ENCODE measurements at places on chromosomes 16 and 17. TPM values are rescaled to one million over a fixed set of nuclear protein-coding genes. Genes with fewer than 3 reads are reported as not detected.
A peak's percentile ranks its signal among the peaks of the same experiment; 100 is the strongest.

DNA sequence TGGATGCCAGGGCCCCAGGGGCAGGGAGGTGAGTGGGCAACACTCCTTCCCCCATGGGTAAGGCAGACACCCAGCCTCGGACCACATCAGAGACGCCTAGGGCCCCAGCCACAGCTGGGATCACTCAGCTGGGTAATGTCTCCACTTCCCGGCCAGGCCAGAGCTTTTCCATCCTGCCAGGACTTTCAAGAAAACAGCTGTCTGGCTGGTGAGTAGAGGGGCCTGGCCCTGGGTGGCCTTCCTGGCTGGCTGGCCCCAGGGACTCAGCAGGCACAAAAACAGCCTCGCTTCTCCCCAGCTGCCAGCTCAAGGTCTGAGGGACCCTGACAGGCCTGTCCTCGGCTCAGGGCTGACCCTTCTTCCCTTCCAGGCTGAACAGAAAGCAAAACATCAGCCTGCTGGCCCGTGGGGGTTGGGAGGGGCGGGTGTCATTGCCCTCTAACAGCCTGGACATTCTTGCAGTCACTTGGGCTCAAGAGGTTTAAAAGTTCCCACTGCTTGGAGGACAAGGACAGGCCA is 45.3 kb upstream of the JPH3 start:
- peak; percentile 83 for DNase-seq

DNA sequence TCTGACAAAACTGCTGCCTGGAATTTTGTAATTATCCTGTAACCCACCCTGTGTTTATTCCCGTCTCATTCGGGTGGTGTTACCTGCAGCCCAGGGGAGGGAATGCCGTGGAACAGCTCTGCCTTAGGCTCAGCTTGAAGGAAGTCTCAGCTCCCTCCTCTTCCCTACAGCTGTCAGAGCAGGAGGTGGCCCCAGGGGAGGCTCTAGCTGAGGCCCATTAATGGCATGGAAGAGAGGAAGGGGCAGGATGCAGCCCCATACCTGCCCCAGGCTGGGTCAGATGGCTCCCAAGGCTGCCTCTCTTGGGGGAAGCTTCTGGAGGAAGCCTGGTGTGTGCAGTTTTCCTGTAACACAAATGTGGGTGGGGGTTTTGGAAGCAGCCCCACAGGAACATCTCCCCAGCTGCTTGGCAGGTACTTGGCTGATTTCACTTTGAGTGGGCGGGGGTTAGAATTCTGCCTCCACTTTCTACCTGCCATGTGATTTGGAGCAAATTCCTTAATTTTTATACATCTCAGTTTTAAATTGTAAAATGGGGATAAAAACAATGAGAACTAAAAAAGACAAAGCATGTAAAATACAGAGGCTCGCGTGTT is 103.9 kb downstream of the MGAT5B start:
- DNase-seq = no peak

GRCh38 chr17:7478276-7479212 is 887 bp downstream of the ZBTB4 start:
- DNase-seq = peak; percentile 79

DNA sequence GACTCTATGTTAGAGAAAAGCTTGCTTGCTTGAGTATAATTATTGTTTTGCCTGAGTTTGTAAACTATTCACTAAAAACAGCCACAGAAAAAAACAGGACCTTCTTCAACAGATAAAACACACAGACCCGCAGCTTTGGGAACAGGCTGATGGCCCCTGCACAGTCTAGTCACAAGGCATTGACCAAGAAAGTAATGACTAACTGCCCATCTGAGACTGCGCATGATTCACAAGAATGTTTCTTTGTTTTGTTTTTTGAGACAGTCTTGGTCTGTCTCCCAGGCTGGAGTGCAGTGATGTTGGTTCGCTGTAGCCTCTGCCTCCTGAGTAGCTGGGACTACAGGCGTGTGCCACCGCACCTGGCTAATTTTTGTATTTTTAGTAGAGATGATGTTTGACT is 2.8 kb upstream of the ZKSCAN2 start:
- DNase-seq = no peak

GRCh38 chr16:74732707-74733350 is 32.2 kb upstream of the MLKL start:
- DNase-seq = no peak

- DNase-seq = no peak
These were observed 15.1 kb upstream of the SLC52A1 start for GRCh38 chr17:5050278-5050677.

GRCh38 chr17:78062596-78062995 is 66.0 kb downstream of the TMC6 start:
- DNase-seq = no peak

DNA sequence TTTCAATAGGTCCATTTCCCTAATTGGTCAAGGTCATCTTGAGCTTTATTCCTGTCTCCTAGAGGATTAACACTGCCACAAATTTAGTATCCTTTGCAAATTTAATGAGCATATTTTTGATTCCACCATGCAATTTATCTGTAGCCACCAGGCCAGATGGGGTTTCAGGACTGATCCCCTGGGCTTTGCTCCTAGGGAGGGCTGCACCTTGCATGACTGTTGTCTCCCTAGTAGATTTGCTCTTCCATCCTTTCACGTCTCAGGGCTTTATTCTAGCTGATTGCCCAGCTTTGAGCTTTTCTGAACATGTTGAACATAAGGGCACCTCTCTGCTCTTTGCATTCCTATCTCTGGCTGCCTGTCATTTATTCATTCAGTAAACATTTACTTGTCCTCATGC is 7.7 kb upstream of the KCNH6 start:
- no peak for DNase-seq

DNA sequence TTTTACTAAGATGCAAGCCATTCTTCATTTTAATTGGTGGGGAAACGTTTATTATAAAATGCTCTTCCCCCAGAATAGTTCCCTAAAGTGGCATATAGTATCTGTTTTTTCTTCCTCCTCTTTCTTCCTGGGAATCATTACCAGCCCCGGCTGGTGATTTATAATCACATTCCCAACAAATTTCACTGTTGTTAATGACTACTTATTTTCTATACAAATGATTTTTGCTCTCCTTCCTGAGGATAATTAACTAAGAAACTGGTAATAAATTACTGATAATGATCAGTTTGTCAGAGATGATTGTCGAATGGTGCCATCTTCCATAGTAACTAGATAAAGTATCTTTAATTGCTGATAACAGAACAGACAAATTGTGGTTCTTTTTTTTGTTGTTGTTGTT is 785.5 kb upstream of the RBFOX1 start:
- DNase-seq = no peak

DNA sequence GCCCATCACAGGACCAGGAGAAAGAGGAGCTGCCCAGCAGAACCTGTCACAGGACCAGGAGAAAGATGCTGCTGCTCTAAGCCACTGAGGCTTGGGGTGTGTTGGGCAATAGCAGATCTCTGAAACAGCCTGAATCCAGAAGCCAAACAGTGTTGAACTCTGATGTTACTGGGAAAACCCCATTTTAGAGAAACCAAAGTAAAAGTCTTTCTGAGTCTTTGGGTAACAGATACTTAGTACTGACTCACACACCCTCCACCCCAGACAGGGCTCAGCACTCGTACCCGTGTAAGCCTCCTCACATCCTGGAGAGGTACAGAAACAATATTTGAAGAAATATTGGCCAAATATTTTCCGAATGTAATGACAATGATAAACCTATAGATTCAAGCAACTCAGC is 82.8 kb upstream of the GNG13 start:
- DNase-seq = no peak

The SLC12A3 gene
- polyA plus RNA-seq = not detected

The TBC1D26 gene
- polyA plus RNA-seq = 0.48 TPM

The IGF2BP1 gene
- 0.02 TPM for polyA plus RNA-seq

The CHAD gene
- 11.1 TPM for polyA plus RNA-seq

The DNAI2 gene
- polyA plus RNA-seq = not detected

The USP6 gene
- polyA plus RNA-seq = 0.08 TPM
